Stimulated activated CD8-positive, alpha-beta memory T cell treated with anti-CD3 and anti-CD28 coated beads, Interleukin-4, amount 100 ng/mL, for 4 hours (primary cell): ENCODE measurements at places on chromosomes 6 and 20.

GRCh38 chr6:9399916-9400315 lies 964.6 kb upstream of the SLC35B3 start:
- no peak for DNase-seq

DNA sequence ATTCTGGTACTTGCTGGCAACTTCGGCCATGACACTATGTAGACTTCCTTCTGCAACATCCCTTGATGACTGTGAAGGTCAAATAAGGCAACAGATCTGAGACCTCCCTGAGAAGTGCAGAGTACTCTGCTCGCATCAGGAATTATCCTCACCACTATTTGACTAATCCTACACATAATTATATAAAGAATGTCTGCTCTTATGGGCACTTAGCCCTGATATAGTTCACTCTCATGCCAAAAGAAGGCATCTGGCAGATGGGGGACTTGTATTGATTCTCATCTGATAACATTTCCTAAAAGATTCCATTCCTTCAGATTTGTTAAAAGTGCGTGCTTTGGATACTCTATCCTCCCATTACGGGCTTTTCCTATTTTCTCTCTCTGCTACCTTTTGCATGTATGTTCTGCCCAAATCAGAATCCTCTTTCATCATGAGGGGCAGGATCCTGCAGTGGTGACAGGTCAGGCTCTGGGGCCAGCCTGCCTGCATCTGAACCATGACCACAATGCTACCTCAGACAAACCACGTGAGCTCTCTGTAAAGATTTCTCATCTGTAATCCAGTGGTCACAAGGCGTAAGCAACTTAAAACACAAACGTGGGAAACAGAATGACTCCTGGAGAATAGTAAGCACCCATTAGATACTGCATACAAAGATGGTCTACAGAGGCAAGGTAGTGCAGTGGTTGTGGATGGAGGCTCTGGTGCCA lies 134.0 kb downstream of the GJA10 start:
- DNase-seq, result no peak

DNA sequence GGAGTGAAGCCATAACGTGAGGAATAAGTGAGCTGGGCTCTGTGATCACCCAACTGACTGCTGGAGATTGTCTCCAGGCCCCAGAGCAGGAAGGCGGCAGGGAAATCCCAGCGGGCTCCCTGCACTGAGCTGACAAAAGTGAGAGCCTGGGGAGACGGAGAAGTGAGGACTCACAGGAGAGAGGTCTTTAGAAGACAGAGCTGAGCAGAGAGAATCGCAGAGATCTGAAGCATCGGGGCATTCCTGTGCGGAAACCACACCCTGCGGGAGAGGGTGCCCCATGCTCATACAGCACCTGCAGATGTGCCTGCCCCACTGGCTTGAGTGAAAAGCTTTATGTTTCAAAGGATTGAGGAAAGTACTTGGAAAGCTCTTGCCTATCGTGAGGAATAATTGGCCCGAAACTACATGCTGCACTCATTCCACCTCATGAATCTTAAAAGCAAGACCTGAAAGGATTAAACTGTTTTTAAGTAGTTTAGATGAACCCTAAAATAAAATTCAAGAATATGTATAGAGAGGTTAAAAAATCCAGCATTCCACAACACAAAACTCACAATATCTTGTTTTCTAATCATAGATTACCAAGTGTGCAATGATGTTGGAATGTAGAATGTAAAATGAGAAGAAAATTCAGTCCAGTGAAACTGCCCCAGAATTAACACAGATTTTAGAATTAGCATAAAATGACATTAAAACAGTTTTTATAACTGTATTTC lies 17.7 kb upstream of the THBS2 start:
- DNase-seq, result no peak

DNA sequence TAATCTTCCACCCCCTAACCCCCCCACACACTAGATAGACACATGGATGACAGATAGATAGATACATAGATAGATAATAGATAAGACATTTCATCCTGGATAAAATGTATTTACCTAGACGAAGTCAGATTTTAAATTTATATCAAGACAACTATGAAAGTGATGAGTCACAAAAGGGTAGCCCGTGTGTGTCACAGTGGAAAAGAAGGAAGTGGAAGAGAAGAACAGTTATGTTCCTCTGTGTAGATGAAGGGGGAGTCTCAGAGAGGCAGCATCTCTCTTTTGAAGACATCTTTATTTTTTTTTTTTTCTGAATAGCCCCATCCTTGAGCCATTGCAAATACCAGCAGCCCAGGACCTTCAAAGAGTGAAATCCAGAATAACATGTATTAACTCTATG lies 121.7 kb upstream of the VGLL2 start:
- no peak for DNase-seq

DNA sequence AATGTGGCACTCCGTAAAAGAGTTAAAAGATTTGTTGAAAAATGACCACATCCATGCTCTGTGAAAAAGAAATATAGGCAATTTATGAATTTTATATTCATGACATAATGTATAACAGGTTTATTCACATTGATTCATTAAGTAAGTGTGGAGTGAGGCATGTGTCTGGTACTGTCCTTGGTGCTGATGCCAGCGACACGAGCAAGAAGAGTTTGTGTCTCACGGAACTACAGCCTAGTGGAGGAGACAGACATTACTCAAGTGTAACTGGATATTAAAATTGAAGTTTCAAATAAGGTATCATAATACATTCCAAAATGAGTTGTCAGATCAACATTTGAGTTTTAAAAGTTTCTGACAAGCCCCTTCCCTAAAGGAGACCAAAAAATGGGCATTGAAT lies 158.2 kb upstream of the PRND start:
- DNase-seq, result no peak

- no peak for DNase-seq
Measured at GRCh38 chr6:139337830-139338229, 36.6 kb downstream of the CITED2 start.

DNA sequence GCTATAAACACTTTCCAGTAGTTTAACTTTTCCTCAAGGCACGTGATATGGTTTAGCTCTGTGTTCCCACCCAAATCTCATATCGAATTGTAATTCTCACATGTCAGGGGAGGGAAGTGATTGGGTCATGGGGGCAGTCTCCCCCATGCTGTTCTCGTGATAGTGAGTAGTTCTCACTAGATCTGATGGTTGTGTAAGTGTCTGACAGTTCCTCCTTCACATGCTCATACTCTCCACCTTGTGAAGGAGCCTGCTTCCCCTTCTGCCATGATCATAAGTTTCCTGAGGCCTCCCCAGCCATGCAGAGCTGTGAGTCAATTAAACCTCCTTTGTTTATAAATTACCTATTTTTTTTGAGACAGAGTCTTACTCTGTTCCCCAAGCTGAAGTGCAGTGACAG lies 127.9 kb downstream of the DTNBP1 start:
- no peak for DNase-seq
